ENCODE measurements at places on chromosomes 1 and 21.
A peak's percentile ranks its signal among the peaks of the same experiment; 100 is the strongest.

DNA sequence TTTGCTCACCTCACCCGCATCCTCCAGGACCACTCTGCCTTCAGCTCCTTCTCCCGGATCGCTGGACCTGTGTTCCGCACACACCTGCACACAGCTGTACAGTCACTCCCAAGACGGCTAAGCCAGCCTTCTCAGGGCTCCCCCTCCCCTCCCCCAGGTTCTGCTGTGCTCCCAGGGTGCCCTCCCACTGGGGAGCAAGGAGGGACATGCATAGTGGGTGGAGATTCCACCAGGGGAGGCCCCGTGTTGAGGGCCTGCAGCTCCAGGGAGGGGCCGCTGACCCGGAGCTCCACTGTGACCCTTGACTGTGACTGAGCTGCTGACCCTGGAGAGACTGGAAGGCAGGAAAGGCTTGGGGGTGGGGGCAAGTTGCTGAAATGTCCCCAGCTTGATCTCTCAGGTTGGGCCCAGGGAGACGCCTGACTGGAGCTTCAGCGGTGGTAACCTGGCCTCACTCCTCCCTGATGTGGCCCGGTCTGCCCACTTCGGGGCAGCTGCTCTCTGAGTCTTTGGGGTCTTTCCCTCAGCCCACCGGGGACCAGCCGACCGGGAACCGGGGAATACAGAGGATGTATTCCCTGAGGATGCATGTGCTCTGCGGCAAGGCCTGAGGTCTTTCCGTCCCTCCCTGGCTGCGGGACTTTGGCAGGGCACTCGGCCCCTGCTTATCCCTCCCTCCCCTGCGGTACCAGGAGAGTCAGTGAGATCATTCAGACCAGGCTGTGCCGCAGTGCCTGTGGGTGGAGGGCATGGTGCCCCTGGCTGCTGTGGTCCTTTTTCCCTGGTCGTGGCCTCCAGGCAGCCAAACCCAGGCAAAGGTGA, 28.6 kb upstream of the PLCH2 start:
- no peak for DNase-seq

- DNase-seq: no peak
These were observed 9.8 kb upstream of the GJA8 start for GRCh38 chr1:147892731-147893214.

DNA sequence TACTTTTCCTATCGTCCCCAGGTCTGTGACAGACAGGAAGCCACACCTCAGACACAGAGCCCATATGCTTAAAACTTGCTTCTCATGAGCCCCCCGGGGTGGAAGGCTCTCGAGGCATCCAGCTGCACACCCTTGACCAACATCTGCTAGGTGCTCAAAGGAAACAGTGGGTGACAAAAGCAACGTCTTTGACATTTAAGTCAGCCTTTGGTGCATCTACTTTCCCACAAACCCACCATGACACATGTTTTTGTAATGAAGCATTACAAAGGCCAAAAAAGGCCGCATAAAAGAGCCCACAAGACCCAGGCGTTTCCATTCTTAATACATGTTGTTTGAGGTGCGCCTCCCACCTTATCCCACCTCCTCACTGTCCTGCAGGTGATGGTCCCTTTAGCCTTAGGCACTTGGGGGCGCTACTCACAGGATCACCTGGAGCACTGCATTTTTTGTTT, 11.8 kb upstream of the FASLG start:
- no peak for DNase-seq

GRCh38 chr1:174040387-174040786, 18.2 kb upstream of the RC3H1 start:
- DNase-seq: no peak

GRCh38 chr1:48889082-48889481, 112.4 kb upstream of the BEND5 start:
- DNase-seq: no peak

GRCh38 chr1:57984277-57984676, 560.4 kb upstream of the DAB1 start:
- no peak for DNase-seq

GRCh38 chr1:107963601-107964335, 1.2 kb downstream of the VAV3 start:
- no peak for DNase-seq

GRCh38 chr21:21436012-21436534, 437.9 kb downstream of the NCAM2 start:
- DNase-seq: no peak

DNA sequence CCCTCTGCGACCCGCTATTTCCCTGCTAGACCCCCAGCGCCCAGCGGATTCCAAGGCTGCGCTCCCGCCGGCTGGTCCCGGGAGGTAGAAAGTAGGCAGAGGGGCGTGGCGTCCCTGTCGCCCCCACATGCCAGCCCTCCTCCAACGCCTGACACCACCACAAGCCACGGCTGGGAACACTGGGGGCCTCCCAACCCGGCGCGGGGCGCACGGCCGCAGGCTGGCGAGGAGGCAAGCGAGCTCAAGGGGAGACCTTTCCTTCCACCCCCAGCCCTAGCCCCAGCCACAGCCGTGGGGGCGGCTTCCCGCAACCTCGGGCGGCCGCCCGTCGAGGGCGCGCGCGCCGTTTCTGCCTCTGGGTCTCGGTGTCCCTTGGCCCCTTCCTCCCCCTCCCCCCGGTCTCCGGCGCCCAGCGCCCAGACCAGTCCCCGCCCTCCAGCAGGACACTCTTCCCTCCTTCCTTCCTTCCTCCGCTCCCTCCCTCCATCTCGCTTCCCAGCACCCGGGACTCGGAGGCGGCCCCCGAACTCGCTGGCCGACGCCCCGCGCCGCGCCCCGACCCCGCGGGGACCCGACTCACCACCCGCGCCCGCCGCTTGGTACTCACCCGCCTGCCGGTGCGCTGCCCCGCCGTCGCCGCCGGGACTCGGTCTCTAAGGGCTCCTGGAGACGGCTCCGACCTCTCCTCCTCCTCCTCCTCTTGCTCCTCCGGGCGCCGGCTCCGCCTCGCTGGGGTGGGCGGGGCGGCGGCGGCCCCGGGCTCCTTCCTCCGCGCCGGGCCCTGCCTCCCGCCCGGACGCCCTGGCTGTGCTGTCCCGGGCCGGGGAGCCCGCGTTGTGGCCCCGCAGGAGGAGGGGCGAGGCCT, at the start of gene GNG12:
Gene GNG12 (minus strand): TSS at position 731 of the 865 bp plus-strand sequence. CDS start 125,781 bp downstream, outside the sequence.
- peak; percentile 74 for DNase-seq

- DNase-seq: no peak
These were observed 23.2 kb downstream of the CRCT1 start for GRCh38 chr1:152537496-152537895.

DNA sequence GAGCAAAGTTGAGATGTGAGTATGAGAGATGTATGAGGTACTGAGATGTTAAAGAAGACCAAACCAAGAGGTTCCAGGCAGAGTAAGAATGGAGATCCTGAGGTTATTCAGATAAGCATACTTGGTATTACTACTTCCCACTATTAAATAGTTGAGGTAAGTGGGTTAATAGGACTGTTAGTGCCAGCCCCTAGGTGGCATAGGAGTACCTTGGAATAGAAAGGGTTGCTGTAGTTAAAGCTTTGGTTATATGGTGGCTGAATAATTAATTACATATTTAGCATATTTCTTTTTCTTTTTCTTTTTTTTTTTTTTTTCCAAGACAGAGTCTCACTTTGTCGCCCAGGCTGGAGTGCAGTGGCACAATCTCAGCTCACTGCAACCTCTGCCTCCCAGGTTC, 397.9 kb upstream of the TMPRSS15 start:
- DNase-seq: no peak

DNA sequence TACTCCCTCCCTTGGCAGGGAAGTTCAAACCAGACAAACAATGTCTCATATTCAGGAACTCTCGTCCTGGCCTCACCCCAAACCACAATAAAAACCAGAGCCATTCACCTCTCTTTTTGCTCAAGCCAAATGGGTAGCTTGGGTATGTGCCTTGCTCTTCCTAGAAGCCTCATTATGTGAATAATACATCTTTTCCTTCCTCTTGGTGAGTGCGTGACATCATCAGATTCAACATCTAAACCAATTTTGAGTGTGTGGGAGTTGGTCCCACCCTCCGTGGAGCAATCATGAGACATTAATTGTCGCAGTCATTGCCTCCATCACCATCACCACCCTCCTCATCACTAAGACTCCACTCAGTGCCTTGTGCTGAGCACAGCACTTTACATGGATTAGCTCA, 482.9 kb downstream of the PTPRU start:
- no peak for DNase-seq

GRCh38 chr21:33369586-33369985, 33.6 kb upstream of the IFNGR2 start:
- no peak for DNase-seq

GRCh38 chr1:46021046-46021996, 111.1 kb downstream of the PIK3R3 start:
- DNase-seq: no peak

GRCh38 chr1:41767534-41768525, 150.9 kb downstream of the HIVEP3 start:
- DNase-seq: no peak

GRCh38 chr1:152188673-152189591, 29.9 kb upstream of the RPTN start:
- no peak for DNase-seq

- no peak for DNase-seq
These were observed 114.1 kb upstream of the ETS2 start for GRCh38 chr21:38691631-38692030.

DNA sequence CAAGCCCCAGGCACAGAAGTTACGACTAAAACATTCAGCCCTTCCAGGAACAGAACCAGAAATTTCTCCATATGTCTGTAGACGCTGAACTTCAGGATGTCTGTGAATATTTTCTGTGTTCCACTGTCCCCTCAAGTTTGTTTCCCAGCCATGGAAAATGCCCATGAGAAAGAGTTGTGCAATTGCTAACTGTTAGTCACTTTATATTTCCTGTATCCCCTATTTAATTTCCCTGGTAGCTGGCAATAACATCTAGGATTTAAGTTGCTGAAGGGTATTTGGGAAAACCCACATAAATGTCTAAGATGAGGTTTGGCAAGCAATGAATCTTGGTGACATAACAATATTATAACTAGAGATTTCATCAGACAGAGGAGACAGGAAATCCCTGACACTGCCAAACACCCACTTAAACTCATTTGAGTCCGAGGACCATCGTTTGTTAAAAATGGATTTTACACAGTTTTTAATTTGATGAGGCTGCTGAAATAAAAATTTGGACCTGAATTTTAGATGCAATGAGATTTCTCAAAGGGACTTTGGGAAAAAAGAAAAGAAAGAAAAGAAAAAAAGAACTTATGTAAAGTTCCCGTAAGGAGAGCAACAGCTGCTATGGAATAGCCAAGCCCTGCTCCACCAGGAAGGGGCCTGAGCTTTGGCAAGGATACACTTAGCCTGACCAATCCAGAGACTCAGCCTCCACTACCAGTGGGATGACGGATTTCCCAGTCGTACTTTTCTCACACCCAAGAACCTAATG, 21.8 kb upstream of the ERRFI1 start:
- DNase-seq: no peak

GRCh38 chr1:7578206-7578605, 192.9 kb upstream of the VAMP3 start:
- DNase-seq: peak; percentile 33

DNA sequence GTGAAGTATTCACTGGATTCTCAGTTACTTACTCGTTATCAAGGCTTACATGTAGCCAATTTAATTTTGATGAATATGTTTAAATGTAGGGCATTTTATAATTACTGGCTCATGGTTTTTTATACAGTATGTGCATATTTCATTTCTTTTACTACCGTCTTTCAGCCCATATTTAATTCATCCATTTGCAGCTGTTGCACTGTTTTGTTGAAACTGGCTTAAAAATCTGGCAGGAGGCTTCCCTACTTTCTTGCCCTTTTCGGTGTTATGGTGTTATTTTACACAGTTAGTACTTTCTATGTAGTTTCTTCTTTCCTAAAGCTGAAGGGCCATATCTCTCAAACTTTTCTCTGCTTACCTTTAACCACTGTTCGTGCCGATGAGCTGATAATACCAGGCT, 54.2 kb downstream of the ITSN1 start:
- no peak for DNase-seq

GRCh38 chr1:155309423-155310021, 856 bp downstream of the FDPS start:
- DNase-seq: no peak

DNA sequence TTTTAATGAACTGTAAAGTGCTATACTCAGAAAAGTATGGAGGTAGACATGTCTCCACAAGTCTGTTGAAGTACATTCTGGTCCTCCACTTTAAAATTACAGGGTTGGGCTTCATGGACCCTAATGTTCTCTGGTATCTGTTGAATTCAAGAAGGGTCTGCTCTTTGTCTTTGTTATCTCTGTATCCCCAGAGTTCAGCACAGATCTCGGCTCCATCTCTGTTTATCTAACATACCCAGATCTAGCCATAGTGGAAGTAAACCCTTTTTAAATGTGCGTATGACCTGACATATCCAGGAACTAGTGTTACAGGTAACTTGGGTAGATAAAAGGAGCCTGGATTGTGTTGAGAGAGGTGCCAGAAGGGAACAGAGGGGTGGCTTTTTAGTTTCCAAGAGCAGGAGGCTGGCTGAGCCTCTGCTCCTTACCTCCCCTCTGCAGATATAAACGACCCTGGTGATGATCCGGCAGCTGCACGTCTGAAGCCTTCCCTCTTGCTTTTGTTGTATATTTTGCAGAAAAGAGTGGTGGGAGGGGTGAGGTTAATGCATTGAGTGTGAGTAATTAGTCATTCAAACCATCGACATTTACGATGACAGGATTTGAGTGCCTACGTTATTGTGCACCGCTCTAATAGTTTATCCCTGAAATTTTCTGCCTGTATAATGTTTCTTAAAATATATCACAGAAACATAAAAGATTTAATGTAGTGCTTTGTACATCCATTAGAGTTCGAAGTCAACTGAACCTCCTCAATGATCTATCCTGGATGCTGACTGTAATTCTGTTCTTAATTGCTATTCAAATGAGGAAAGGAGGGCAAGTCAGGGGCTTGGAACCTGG, 30.8 kb downstream of the ELAVL4 start:
- DNase-seq: no peak

- DNase-seq: no peak
These were observed 92.6 kb downstream of the ZNF281 start for GRCh38 chr1:200317236-200317635.

DNA sequence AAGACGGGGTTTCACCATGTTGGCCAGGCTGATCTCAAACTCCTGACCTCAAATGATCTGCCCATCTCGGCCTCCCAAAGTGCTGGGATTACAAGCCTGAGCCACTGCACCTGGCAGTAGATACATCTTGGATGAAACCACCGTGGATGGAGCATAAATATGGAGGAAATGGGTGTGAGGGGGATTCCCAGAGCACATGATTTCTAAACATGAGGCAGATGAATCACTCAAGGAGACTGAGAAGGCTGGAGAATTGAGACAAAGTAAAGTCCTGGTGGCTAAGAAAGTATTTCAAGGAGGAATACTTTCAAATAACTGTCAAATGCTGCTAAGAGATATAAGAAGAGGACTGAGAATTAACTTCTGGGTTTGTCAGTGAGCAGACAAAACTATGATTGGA, 5.4 kb upstream of the PGBD5 start:
- no peak for DNase-seq

GRCh38 chr1:57133686-57134085, 167.9 kb upstream of the C8B start:
- DNase-seq: no peak

All from RWPE2 (cell line).